IPS DF 19.7 (cell line): ENCODE measurements at places on chromosomes 2 and 18.

GRCh38 chr2:218075975-218076811 is 7.1 kb downstream of the RUFY4 start:
- no peak for DNase-seq

GRCh38 chr2:219184121-219184520 is 6.0 kb downstream of the RETREG2 start:
- no peak for DNase-seq

- no peak for DNase-seq
Observed at GRCh38 chr2:8116661-8117060, 565.2 kb upstream of the ID2 start.

DNA sequence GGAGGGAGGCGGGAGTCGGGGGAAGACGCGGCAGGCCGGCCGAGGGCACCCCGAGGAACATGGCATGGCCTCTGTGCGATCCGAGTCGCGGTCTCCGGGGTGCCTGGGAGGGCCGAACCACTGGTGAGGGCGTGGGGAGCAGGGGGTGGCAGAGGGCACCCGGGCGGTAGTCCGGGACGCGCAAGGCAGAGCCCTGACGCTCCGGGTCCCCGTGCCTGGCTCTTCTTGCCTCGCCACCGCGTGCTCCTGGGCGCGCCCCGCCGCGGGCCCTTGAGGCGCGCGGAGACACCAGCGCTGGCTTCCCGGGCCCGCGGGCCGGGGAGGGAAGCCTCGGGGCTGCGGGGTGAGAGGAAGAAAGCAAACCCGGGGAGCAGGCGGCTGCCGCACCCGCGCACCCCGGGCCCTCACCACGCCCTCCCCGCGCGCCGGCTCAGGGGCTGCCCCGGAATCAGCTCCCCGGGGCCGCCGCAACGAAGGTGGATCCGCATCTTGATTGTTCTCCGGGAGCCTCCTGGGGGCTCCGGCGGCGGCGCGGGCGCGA is 4.3 kb downstream of the SOX11 start:
- DNase-seq, result no peak

GRCh38 chr2:129565551-129566109 is 413.8 kb upstream of the RAB6C start:
- DNase-seq, result no peak

- no peak for DNase-seq
Observed at GRCh38 chr2:12716282-12717190, at the start of gene TRIB2. TSS of gene TRIB2 (plus strand) at chr2:12716936. CDS start at chr2:12718308, 1,372 bp downstream.

GRCh38 chr2:232444409-232445148 is 11.4 kb upstream of the ALPI start:
- no peak for DNase-seq

- DNase-seq, result no peak
Observed at GRCh38 chr2:54212456-54212855, 43.6 kb downstream of the TSPYL6 start.

GRCh38 chr2:184272056-184272455 is 326.3 kb upstream of the ZNF804A start:
- DNase-seq, result no peak

DNA sequence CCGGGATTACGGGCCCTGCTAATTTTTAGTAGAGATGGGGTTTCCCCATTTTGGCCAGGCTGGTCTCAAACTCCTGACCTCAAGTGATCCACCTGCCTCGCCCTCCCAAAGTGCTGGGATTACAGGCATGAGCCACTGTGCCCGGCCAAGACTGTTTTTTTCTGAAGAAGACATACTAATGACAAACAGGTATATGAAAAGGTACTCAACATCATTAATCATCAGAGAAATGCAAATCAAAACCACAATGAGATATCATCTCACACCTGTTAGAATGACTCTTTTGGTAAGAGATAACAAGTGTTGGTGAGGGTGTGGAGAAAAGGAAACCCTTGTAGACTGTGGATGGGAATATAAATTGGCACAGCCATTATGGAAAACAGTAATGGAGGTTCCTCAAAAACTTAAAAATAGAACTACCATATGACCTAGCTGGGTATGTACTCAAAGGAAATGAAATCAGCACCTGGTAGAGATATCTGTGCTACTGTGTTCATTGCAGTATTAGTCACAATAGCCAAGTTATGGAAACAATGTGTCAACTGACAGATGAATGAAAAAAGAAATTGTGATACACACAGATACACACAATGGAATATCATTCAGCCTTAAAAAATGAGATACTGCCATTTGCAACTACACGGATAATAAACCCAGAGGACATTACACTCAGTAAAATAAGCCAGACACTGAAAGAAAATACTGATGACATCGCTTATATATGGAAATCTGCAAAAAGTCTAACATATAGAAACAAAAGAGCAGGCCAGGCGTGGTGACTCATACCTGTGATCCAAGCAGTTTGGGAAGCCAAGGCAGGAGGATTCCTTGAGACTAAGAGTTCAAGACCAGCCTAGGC is 20.8 kb downstream of the SOS1 start:
- no peak for DNase-seq

DNA sequence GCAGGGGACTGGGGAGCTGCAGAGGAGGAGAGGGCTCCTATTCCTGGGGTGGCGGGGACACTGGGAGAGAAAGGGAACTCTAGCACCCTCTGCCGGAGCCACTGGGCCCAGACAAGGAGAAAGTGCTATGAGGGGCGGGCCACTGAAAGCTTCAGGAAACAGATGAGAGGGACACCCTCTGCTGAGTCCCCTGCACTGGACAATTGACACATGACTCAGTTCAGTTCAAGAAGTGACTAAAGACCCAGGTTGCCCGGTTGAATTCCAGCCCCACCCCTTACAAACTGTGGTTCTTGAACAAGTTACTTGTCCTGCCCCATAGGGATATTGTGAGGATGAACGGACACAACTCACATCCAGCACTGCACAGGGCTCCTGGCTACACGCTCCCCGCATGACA is 5.0 kb downstream of the RUFY4 start:
- DNase-seq, result peak; percentile 23

- no peak for DNase-seq
Observed at GRCh38 chr2:143950704-143951103, 569.2 kb downstream of the ZEB2 start.

- DNase-seq, result no peak
Observed at GRCh38 chr2:221097568-221097915, 474.6 kb downstream of the EPHA4 start.

DNA sequence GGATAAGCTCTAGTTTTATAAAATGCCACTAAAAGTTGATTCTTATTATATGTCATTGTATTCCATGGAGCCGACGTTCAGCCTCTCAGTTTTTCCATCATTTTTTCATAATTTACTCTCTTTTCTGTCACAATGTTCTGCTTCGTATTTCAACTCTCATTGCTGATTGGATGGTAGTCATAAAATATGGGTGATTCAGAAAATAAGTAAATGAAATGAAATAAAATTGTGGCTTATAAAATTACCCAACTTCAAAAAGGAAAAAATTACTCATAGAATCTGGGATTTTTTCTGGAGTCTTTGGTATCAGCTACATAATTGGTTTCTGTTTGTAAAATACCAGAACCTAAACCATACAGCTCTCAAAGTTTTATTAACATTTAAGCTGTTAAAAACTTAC is 139.7 kb upstream of the ITGA4 start:
- DNase-seq, result no peak

DNA sequence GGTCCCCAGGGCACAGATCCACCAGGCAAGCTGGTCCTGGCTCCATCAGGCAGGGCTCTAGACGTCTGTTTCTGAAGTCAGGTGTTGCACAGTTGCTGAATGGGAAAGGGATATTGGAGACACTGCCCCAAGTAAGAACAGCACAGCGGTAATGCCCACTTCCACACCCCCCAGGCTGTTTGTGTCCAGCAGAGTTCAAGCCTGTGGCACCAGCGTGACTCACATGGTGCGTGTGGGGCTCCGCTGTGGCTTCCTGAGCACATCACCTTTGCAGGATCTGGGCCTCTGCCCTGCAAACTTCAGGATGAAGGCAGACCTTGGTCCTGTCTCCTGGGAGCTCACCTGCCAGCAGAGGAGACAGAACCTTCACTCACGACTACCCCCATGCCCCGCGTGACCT is 203.3 kb downstream of the TFCP2L1 start:
- DNase-seq, result no peak

DNA sequence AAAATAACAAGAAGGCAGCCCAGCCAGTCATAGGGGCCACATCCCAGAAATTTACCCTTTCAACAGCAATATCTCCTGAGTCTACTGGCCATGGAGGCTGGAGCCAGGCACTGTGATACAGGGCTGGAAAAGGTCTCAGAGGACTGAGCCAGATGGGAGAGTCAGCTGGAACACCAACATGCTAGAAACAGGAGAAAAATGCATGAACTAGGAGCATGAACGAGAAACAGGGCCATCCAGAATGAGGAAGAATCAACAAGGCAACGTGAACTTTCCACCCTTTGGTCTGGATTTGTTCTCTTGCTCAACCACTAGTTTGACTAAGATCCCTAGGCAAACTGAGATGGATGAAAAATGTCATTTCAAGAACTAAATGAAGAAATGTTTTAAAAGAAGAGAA is 13.1 kb downstream of the PID1 start:
- no peak for DNase-seq

GRCh38 chr2:20196657-20197161 is 28.2 kb downstream of the SDC1 start:
- no peak for DNase-seq

- no peak for DNase-seq
Observed at GRCh38 chr2:85831735-85832134, 57.1 kb downstream of the ST3GAL5 start.

DNA sequence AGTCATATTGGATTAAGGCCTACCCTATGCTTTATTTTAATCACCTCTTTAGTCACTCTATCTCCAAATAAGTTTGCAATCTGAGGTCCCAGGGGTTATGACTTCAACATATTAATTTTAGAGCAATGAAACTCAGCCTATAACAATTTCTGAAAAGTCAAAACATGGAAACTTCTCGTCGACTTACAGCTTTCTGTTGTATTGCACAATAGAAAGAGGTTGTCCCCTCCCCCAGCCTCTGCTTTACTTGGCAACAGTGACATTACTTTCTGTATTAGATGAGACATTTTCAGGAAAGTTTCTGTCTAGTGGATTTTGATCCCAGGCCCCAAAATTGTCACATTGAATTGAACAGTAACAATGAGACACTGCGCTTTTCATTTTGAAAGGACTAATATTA is 326.4 kb downstream of the THSD7B start:
- no peak for DNase-seq

GRCh38 chr2:96236882-96237281 is 28.3 kb upstream of the STARD7 start:
- DNase-seq, result no peak

GRCh38 chr2:96669539-96670215 is 27.1 kb downstream of the FER1L5 start:
- DNase-seq, result no peak

DNA sequence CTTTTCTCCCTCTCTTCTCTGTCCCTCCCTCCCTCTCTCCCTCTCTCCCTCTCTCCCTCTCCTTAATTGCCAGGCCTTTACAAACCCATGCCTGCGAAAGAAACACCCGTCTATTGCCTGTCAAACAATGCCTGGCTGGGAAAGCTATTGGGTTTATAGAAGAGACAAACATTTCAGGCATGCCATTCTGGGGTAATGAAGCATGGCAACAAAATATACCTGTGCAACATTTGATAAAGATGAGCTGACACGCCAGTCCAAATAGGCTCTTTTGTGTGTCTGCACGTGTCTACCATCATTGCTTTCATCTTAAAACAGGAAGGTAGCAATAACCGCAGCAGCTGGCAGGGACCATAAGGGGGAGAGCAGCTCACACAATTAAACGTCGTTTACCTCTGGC is 282.1 kb downstream of the ZNF516 start:
- DNase-seq, result no peak

DNA sequence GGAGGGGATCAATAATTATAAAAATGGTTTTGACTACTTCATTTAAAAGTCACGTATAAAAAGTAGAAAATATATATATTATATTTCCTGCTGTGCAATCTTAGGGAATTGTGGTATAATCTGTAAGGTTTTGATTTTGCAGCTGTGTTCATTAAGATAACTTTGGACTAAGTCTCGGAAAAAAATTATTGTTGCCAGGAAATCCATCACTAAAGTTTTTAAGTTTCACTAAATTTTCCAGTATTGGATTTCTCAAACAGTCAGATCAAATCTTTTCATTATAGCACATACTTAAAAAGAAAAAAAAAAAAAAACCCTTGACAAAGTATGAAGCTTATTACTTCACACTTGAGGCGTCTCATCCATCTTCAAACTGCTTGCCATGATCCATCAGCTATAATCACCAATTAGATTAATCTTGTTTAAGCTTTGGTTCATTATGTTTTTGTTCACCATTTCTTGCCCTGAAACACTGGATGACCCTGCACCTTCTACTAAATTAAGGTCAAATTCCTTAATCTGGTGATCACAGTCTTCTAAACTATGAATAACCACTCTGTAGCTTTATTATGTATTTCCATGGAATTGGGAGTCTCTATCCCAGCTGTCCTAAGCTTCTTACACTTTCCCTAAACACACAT is 326.6 kb upstream of the COL3A1 start:
- no peak for DNase-seq

DNA sequence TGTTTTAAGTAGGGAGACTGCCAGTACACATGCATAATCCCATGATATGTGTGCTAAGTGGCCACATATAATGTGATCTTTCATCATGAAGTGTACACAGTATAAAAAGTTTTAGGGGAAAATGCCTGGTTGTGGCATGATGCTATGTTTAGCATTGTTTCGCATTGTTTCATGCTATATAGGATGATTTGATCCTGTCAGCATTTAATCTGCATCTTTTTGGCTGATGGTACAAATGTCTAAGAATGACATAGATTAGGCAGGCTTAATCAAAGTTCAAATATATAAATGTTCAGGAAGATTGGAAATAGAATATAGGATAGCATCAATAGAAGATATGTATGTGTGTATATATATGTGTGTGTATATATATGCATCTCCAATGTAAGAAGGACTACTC is 83.6 kb downstream of the MYO3B start:
- DNase-seq, result no peak

DNA sequence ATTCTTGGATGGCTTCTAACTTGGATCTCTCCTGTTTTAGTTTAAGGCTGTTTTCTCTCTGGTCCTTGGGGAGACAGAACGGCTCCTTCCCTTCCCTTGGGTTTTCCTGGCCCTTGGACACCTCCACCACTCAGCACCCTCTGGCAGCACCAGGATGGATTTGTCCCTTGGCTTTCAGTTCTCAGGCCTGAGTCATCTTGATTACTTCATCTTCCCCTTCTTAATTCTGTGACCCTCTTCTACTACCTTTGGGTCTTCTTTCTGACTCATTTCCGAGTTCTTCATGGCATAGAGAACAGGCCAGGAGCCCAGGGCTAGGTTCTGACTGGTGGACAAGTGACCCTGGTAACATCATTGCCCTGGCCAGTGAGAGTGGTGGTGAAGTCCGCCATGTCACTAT is 14.9 kb downstream of the IGFBP2 start:
- no peak for DNase-seq

GRCh38 chr2:144379851-144380311 is 140.0 kb downstream of the ZEB2 start:
- DNase-seq, result no peak

GRCh38 chr2:220779931-220780330 is 792.2 kb downstream of the EPHA4 start:
- DNase-seq, result no peak

- no peak for DNase-seq
Observed at GRCh38 chr2:176642074-176642473, 372.8 kb downstream of the MTX2 start.
